ENCODE measurements at places on chromosomes 12 and 14.

DNA sequence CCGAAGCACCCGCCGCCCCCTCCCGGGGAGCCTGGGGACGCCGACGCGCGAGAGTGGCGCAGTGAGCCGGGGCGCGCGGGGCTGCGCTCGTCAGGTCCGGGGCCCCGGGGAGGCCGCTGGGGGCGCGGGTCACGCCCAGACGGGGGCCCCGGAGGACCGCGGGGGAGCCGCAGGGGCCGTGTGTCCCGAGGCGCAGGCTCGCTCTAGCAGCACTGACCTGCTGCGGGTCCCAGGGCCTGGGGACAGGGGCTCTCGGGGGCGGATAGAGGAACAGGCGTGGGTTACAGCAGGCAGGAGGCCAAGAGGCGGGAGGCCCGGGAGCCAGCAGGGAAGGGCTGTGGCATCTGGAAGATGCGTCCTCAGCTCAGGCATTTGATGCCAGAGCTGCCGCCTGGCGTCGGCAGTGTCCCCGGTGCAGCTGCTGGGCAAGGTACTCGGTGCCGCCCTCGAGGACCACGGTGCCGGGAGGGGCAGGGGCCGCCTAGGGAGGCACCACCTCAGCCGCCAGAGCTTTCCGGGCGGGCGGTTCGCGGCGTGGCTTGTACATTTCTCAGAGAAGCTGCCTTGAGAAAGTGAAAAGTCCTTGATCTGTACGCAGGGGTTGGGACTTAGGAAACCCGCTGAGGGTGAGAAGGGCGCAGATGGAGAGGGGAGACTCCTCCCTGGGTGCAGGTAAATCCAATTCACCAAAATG lies 1.2 kb downstream of the WNT5B start:
- no peak for DNase-seq

- no peak for DNase-seq
These were observed 13.9 kb downstream of the DNM1L start for GRCh38 chr12:32693036-32693435.

DNA sequence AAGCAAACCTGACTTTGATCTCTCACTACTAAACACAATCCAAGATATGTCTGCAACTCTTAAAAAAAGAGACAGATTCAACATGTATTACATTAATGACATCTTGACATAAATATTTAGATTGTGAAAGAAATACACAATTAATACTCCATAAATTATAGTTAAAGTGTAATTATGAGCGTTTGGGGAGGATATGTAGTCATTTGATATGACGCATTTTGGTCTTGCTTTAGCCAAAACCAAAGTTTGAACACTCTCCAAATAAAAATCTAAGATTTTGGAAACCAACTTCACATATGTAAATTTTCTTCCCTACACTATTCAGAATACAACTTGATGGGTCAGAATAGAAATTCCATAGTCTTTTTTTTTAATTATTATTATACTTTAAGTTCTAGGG lies 1257.6 kb downstream of the SLC16A7 start:
- no peak for DNase-seq

- no peak for DNase-seq
These were observed 11.4 kb upstream of the TAC3 start for GRCh38 chr12:57027805-57028153.

DNA sequence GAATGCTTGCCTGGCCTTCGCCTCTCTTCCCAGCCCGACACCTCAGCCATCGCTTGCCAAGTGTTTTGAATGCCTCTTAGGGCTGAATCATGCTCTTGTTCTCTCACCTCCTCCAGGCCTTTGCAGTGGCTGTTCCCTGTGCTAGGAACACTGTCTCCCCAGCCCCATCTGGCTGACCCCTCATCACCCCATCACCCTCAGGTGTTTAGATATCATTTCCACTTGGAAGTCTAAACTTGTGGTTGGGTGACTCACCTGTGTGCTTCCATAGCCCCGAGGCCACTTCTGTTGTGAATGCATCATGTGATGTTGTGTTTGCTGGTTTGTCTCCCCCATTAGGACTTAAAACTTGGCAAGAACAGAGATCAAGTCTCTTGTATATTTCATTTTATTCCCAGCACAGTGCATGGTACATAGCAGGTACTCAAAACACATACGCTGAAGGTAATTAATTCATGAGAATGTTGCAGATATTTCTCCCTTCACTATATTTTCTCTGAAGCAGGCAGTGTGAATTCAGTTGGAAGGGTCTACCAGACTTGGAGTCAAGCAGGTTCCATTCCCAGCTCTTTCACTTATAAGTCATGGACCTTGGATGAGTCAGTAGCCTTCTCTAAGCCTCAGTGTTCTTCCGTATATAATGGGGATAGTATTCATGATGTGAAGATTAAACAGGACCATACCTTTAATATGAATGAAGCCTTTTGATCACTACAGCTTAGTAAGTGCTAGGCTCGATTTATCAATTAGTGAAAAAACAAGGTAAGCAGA lies 67.8 kb downstream of the HRK start:
- no peak for DNase-seq

DNA sequence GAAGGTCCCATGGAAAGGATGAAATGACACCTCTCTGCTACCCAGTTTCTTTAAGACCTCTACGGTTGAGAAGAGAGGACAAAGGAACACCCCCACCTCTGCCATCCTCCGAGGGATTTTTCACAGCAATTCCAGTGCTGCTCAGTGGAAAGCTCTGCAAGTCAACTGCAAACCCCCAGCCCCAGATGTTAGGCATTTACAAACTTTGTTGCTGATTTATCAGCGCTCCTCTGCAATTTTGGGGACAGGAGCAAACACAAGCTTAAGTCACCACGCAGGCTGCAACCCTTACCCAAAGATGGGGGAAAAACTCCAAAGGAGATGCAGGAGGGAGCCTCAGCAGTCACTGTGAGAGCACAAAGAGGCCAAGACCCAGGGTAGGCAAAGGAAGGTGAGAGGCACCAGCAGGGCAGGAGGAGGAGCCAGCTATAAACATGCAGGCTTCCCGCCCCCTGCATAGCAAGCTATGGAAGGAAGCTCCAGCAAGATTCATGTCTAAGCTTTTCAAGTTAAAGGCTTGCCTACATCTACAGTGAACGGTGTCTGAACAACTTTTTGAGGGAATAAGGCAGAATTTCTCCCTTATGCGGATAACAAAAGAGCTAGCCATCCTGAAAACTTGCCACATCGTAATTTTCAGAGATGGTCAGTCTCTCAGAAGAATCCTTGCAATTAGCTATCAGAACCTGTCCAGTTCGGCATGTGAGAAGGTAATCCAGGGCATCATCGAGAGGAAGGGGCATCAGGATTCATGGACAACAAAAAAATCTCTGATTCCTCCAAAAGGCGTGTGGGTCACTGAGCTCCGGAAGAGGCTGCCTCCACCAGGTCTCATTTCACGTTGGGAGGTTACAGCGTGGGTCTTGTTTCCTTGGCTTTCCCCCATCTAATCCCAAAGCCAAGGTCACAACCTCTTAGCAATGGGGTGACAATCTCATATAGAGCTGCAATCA lies 3.9 kb downstream of the CTDSP2 start:
- DNase-seq: no peak

DNA sequence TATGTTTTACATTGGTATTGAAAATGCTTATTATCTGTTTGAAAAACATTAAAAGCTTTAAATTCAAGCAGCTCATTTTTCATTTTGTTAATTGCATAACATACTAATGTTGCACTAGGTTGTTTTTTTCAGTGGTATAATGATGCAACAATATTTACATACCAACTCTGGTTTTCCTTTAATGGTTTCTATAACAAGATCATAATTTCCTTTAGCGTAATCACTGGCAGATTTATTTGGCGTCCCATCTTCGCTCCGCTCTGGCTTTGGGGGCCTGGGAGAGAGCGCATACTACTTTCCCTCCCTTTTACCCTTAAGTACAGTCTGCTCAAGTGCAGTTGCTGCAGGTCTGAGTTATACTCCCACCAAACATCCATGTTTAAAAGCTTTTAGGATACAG lies 574.1 kb downstream of the PRKD1 start:
- no peak for DNase-seq

DNA sequence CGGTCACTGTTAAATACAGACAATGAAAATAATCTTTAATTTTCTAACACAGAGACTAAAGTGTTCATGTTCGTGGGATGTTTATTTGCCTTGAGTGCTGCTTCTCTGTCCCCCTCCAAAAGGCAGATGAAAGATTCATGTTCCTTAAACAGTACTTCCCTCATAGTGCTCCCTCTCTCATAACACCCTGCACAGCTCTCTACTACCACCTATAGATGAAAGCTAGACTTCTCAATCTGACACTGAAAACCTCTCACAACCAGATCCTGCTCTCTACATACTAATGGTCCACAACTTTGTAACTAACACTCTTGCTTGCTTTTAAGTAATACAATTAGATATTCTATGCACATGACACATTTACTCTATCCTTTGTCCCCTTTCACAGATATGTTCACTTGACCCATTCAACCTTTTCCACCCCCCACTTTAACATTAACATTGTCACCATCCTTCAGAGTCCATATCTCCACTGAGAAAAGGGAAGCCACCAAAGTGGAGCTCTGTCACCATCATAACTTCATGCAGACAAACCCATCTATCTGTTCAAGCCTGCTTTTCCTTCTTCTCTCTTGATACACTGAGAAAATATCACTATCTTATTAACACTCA lies 266.4 kb upstream of the USP15 start:
- no peak for DNase-seq

- DNase-seq: no peak
These were observed 150.8 kb downstream of the FBXL14 start for GRCh38 chr12:1443421-1444141.

DNA sequence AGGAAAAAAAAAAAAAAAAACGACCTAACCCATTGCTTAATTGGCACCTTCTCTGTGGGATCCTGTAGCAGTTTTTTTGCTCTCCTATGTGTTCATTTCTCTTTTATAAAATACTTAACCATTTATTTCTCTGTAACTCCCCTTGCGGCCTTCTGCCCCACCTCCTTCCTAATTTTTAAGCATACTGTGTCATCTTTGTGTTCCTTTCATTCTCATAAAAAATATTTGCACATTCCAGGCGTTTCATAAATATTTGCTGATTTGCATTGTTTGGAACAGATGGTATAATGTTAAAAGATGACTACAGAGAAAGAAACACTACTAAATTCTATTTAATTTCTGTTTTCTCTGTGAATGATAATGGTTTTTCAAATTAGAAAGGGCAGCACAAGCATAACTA lies 77.9 kb downstream of the NPAS3 start:
- no peak for DNase-seq

DNA sequence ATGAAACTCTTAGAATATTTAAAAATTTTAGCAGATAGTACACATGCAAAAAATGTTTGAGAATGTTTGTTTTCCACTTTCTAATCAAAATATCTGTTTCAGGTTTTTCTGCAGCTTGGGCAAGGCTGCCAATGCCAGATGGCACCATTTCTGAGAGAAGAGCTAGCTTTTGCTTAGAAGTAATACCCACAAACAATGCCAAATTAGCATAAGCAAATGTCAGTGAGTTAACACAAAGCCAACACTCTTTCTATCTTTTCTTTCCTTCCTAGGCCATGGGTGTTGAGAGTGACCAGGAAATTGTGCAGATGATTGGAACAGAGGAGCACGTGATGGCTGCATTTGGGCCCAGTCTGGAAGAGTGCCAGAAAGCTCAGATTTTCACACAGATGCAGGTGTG lies 35.2 kb downstream of the POLR3B start:
- no peak for DNase-seq

GRCh38 chr14:42110167-42110566 lies 503.5 kb downstream of the LRFN5 start:
- no peak for DNase-seq

DNA sequence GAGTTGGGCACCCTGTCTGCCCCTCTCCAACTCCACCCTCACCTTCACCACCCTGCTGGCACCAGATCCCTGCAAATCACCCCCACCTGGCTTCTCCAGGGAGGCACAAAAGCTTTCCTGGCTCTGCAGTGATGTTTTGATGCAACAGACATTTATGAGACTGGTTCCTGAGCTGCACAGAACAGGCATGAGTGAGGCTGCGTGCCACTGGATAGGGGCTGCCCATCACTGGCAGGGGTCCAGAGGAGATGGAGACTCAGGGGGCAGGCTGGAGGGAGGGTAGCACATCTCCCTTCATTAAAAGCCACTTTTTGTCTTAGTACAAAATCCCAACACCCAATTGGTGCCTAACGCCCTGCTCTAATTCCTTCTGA lies 17.3 kb upstream of the ZDHHC22 start:
- DNase-seq: no peak

GRCh38 chr12:124805876-124806668 lies 57.6 kb downstream of the SCARB1 start:
- no peak for DNase-seq

DNA sequence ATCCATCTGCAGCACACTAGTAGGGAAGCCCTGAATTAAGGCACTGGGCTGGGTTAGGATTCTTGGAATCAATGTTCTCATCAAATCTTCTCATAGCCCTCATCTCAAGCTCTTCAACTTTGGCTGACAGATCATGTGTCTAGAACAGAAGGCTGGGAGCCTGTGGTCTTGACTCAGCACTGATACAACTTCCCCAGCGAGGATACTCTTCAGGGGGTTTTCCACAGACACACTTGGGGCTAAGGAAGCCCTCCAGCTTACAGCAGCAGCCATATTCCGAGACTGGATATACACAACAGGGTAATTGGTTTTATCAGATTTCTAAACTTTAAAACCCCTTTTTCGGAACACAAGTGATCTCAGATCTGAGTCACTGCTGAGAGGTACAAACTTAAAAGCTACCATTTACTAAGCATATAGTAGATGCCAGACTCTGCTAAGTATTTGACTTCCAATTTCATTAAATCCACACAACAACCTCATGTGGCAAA lies 3.5 kb downstream of the FMNL3 start:
- DNase-seq: no peak

DNA sequence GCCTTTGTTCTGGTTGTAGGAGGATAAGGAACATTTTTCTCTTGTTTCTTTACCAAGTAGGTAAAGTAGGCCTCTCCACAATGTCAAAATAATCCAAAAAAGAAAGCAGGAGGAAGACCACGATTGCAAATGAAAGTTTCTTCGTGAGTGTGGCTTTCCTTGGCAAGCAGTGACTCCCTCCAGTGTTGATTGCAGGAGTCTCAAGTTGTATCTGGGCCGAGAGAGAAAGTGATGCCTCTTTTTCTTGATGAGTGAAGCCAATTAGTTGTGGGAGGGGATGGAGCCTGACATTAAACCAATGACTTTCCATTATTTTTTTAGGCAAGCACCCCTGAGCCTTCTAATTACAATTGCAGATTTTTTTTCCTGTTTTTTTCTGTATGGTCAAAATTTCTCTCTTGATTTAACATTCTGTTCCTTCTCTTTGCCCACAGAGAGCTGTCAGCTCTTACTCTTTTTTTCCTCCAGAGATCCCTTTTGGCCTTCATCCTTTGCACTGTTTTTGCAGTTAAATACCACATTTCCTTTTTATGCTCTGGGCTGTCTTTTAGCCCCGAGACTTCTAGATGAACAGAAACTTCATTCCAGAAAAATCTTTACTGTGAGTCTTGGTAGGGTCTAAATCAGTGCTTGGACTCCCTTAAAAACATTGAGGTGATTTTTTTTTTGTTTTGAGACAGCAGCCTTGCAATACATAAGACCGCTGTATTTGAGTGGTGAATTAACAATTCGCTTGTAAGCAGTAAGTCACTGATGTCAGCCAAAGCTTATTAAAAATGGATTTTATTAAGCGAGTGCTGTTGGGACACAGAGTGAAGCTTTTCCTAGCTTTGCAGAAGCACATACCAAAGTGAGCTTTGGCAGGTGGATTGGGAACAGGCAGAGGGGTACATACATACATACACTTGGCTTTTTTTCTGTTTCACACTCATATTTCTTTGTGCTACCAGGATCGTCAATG lies 15.8 kb downstream of the FBXW8 start:
- DNase-seq: no peak

GRCh38 chr12:56366948-56367347 lies 4.3 kb upstream of the APOF start:
- no peak for DNase-seq
